ENCODE measurements at places on chromosomes 3 and 15.
A peak's percentile ranks its signal among the peaks of the same experiment; 100 is the strongest.

DNA sequence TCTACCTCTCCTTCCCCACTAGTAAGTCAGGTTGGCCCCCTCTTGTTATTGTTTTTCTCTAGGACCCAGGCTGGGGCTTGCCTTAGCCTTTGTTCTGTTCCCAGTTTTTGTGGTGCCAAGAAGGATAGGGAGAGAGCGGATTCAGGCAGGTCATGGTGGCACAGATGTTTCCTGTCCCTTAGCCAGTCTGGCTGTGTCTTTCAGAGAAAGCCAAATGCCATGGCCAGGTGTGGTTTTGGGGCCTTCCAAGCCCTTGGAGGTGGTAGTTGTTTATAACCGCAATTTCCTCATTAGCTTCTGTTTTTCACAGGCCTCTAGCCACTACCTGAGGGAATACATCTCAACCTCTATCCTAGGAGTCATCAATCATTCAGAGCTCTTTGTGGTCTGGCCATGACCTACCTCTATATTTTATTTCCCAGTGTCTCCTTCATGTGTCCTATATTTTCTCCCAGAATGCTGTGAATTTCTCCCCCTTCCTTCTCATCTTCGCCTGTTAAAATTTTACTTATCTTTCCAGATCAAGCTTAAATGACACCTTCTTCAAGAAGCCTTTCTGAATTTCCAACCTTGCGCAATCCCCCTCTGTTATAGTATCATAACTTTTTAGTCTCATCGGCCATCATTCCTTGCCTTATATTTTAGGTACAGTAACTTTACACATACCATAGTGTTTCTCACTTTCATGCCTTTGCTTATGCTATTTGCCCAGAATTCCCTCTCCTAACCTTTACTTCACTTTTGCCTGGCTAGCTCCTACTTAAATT is 38.2 kb downstream of the TIMP4 start:
- H3K36me3 ChIP-seq: no peaks in the 10 kb centered on the region
- DNase-seq: no peak
- no peak overlapping the region for H3K27ac ChIP-seq

GRCh38 chr3:111692593-111693552 is 97.7 kb upstream of the ZBED2 start:
- H3K4me1 ChIP-seq: peaks cover 39% of the 10 kb centered on the region
- H3K36me3 ChIP-seq: no peaks in the 10 kb centered on the region
- no peak overlapping the region for H3K27ac ChIP-seq
- no peak for DNase-seq
- H3K4me3 ChIP-seq: no peak overlapping the region

- no peaks in the 10 kb centered on the region for H3K36me3 ChIP-seq
- no peaks in the 10 kb centered on the region for H3K4me1 ChIP-seq
- DNase-seq: no peak
- no peaks in the 10 kb centered on the region for H3K27me3 ChIP-seq
These were observed 53.7 kb downstream of the CGGBP1 start for GRCh38 chr3:88005066-88005465.

GRCh38 chr3:168336276-168336675 is 240.6 kb upstream of the GOLIM4 start:
- H3K27me3 ChIP-seq: no peaks in the 10 kb centered on the region
- no peaks in the 10 kb centered on the region for H3K36me3 ChIP-seq
- H3K4me1 ChIP-seq: no peaks in the 10 kb centered on the region
- no peak overlapping the region for H3K27ac ChIP-seq
- no peak for DNase-seq
- H3K4me3 ChIP-seq: no peak overlapping the region

GRCh38 chr3:16085884-16086608 is 88.4 kb upstream of the GALNT15 start:
- no peak overlapping the region for H3K27ac ChIP-seq
- H3K36me3 ChIP-seq: no peaks in the 10 kb centered on the region
- no peaks in the 10 kb centered on the region for H3K27me3 ChIP-seq
- no peak overlapping the region for H3K4me3 ChIP-seq

DNA sequence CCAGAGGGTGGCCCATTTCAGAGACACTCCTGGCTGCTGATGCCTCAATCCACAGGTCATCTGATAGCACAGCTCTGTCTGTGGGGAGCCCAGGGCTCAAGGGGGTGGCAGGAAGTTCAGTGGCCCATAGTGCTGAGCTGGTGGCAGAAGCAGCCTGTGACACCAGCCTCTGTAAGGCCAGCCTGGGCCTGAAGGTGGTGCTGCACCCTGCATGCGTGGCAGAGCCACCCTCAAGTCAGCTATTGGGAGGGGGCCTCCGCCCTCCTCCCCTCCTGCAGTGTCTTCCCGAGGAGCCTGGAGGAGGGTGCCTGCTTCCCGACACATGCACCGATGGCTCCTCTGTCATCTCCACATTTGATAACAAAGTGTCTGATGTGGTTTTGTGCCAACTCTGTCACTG is 3.0 kb downstream of the PLA1A start:
- DNase-seq: peak; percentile 59
- H3K4me3 ChIP-seq: no peak overlapping the region
- no peaks in the 10 kb centered on the region for H3K27me3 ChIP-seq
- H3K27ac ChIP-seq: no peak overlapping the region
- H3K4me1 ChIP-seq: peaks cover 3% of the 10 kb centered on the region

DNA sequence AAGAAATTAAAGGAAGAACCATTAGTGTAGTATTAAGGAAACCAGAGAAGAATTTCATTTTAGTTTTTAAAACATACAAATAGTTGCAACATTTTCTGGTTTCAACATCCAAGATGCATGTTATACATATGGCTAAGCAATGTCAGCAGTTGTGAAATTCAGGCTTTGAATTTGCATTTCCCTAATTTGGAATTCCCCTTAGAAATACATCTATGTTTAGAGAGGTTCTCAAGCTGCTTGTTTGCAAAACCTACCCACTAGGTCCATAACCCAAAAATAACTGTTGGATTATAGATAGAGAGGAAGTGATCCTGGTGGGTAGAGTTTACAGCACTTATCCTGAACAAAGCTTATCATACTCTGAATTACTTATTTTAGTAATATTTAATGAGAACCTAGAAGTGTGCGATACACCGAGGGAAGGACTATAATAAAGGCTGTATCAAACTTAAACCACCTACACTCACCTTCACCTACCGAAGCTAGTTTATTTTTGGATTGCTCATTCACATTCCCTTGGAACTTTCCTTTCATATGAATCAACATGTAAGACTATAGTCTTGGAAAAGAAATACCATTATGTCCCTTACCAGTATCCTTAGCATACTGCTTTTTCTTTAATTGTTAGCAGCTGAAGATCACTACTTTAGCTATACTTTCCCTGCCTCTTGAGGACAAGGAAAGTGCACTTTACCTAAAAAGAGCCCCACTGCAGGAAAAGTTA is 60.6 kb downstream of the CHAC1 start:
- H3K4me1 ChIP-seq: peaks cover 3% of the 10 kb centered on the region
- no peak overlapping the region for H3K4me3 ChIP-seq
- DNase-seq: no peak
- H3K36me3 ChIP-seq: peaks cover 25% of the 10 kb centered on the region

- H3K27me3 ChIP-seq: no peaks in the 10 kb centered on the region
- H3K4me3 ChIP-seq: no peak overlapping the region
- no peak overlapping the region for H3K27ac ChIP-seq
- H3K4me1 ChIP-seq: peaks cover 86% of the 10 kb centered on the region
- peak; percentile 13 for DNase-seq
- peaks cover 17% of the 10 kb centered on the region for H3K36me3 ChIP-seq
These were observed 6.5 kb downstream of the SQOR start for GRCh38 chr15:45641374-45641781.

- H3K36me3 ChIP-seq: peaks cover 1% of the 10 kb centered on the region
- peaks cover 46% of the 10 kb centered on the region for H3K4me1 ChIP-seq
- no peaks in the 10 kb centered on the region for H3K27me3 ChIP-seq
- no peak overlapping the region for H3K27ac ChIP-seq
- H3K4me3 ChIP-seq: no peak overlapping the region
- DNase-seq: no peak
These were observed 16.3 kb downstream of the GCSAM start for GRCh38 chr3:112116748-112117186.

- no peak overlapping the region for H3K4me3 ChIP-seq
- H3K27me3 ChIP-seq: peaks cover 4% of the 10 kb centered on the region
- no peaks in the 10 kb centered on the region for H3K4me1 ChIP-seq
- peak; percentile 62 for DNase-seq
- H3K27ac ChIP-seq: no peak overlapping the region
These were observed 40.1 kb upstream of the EPHB1 start for GRCh38 chr3:134754768-134755559.

GRCh38 chr3:131551761-131552160 is 49.0 kb upstream of the MRPL3 start:
- H3K36me3 ChIP-seq: no peaks in the 10 kb centered on the region
- peaks cover 26% of the 10 kb centered on the region for H3K27me3 ChIP-seq
- DNase-seq: no peak
- H3K4me1 ChIP-seq: no peaks in the 10 kb centered on the region
- H3K27ac ChIP-seq: no peak overlapping the region
- no peak overlapping the region for H3K4me3 ChIP-seq

DNA sequence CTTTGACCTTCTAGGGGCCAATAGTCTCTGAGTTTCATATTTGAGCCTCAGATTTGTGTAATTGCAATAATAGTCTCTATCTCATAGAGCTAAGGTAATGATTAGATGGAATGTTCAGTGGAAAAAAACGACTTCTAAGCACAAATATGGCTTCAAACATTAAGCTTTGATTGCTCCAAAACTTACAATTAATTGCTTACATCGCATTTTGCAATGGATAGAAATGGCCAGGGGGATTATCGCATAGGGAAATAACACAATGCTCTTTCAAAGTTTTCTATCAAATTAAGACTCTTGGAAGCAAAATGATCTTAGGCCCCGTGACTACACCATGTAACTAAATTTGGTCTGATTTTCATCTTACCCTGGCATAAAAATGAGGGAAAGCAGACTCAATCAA is 888.6 kb downstream of the AGBL1 start:
- H3K27me3 ChIP-seq: peaks cover 5% of the 10 kb centered on the region
- H3K4me1 ChIP-seq: no peaks in the 10 kb centered on the region
- no peak overlapping the region for H3K4me3 ChIP-seq
- no peak for DNase-seq
- no peak overlapping the region for H3K27ac ChIP-seq
- no peaks in the 10 kb centered on the region for H3K36me3 ChIP-seq

GRCh38 chr3:176820764-176821163 is 376.5 kb downstream of the TBL1XR1 start:
- H3K4me1 ChIP-seq: no peaks in the 10 kb centered on the region
- no peak overlapping the region for H3K4me3 ChIP-seq
- peaks cover 4% of the 10 kb centered on the region for H3K27me3 ChIP-seq
- no peak overlapping the region for H3K27ac ChIP-seq
- no peaks in the 10 kb centered on the region for H3K36me3 ChIP-seq
- no peak for DNase-seq

GRCh38 chr15:80618685-80619400 is 76.3 kb upstream of the ABHD17C start:
- peaks cover 27% of the 10 kb centered on the region for H3K27me3 ChIP-seq
- no peak for DNase-seq
- no peak overlapping the region for H3K27ac ChIP-seq
- H3K4me3 ChIP-seq: no peak overlapping the region

DNA sequence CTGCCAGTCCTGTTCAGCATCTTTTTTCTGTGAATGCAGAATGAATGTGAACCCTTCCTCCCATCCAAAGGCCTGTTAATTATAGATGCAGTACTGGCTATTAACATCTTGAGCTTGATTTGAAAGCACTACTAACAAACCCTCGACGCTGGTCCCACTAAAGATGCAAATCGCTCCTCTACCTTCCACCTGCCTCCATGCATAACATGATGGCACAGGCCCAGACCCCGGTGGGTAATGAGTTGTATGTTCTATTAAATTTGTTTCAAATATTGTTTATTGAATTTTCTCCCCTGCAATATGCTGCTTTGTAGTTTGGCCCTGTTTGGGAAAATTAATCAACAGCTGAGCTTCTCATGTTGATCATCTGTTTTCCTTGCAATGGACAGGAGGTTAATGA is 69.3 kb downstream of the RAB11A start:
- DNase-seq: no peak
- H3K36me3 ChIP-seq: no peaks in the 10 kb centered on the region
- no peaks in the 10 kb centered on the region for H3K27me3 ChIP-seq
- H3K27ac ChIP-seq: no peak overlapping the region

- no peak overlapping the region for H3K27ac ChIP-seq
- no peaks in the 10 kb centered on the region for H3K27me3 ChIP-seq
- no peak overlapping the region for H3K4me3 ChIP-seq
- H3K4me1 ChIP-seq: peaks cover 8% of the 10 kb centered on the region
- no peaks in the 10 kb centered on the region for H3K36me3 ChIP-seq
These were observed 35.4 kb downstream of the CCDC191 start for GRCh38 chr3:114020907-114021306.

DNA sequence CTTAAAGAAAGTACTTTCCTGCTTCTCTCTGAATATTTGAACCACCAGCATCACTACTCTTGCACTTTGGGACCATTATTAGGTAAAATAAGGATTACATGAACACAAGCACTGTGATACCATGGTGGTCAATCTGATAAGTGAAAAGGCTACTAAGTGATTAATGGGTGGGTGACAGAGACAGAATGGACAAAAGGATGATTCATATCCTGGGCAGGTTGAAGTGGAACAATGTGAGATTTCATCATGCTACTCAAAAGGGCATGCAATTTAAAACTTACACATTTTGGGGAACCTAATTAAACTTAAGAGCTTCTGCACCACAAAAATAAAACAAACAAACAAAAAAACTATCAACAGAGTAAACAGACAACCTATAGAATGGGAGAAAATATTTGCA is 172.0 kb upstream of the CD96 start:
- H3K27me3 ChIP-seq: no peaks in the 10 kb centered on the region
- peaks cover 6% of the 10 kb centered on the region for H3K36me3 ChIP-seq

DNA sequence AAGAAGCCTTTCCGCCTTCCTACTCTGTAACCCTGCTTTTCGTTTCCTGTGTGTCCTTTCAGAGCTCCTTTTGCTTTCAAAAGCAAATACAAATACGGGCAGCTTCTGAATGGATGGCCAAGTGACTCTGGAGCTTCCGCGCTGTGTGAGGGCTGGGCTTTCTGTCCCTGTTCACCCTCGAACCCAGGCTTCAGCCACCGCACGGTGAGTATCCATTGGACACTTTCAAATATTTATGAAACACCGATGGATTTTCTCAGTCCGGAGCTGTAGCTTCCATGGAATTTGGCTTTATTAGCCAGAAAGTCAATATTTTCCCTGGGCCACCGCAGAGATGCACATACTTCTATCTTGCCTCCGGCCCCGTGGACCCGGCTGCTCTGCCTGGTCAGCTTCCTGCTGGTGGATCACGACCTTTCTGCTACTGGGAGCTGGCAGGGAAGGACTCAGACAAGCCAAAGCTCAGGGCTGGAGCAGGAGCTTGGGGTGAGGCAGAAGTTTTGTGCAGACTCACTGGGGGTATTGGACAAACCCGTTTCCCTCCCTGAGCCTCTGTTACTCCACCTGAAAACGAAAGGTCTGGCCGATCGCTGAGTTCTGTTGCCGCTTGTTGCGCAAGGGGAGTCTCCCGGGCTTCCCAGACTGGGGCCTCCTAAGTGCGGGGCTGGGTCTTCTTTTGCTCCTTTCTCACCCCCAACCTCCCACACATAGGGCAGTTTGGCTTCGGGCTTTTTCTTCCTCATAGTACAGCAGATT is 63.6 kb downstream of the LINGO1 start:
- no peaks in the 10 kb centered on the region for H3K27me3 ChIP-seq
- peak; percentile 12 for DNase-seq
- H3K4me1 ChIP-seq: no peaks in the 10 kb centered on the region
- H3K4me3 ChIP-seq: no peak overlapping the region

GRCh38 chr3:54163441-54163840 is 41.1 kb downstream of the CACNA2D3 start:
- H3K4me1 ChIP-seq: no peaks in the 10 kb centered on the region
- no peak overlapping the region for H3K4me3 ChIP-seq
- no peaks in the 10 kb centered on the region for H3K36me3 ChIP-seq
- DNase-seq: no peak

Data from activated naive CD4-positive, alpha-beta T cell treated with anti-CD3 and anti-CD28 coated beads for 36 hours (primary cell).